ENCODE measurements at places on chromosomes 1 and 21. TPM values are rescaled to one million over a fixed set of nuclear protein-coding genes. Genes with fewer than 3 reads are reported as not detected.

Gene TMEM52
- 0.28 TPM for total RNA-seq

- no peak for DNase-seq
- H3K4me3 ChIP-seq: no peak overlapping the region
- H3K27me3 ChIP-seq: no peaks in the 10 kb centered on the region
- H3K4me1 ChIP-seq: no peaks in the 10 kb centered on the region
- no peaks in the 10 kb centered on the region for H3K36me3 ChIP-seq
Measured at GRCh38 chr1:230568008-230568407, 74.3 kb upstream of the COG2 start.

DNA sequence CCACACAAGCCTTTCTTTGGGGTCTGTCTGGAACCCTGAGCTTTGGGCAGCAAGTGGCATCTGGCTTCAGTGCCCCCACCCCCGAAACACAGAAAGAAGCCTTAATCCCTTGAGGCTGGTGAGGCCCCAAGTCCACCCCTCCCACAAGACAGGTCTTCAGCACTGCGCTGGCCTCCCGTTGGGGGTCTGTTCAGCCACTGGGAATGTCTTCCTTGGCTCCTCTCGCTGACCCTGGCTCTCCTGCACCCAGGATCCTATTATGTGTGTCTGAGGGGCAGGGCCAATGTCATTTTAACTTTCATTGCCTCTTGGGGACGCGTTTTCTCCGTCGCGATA is 26.9 kb downstream of the ATP8B2 start:
- peaks cover 30% of the 10 kb centered on the region for H3K4me1 ChIP-seq
- peak overlapping the region; percentile 32 for H3K4me3 ChIP-seq
- DNase-seq: no peak
- H3K36me3 ChIP-seq: peaks cover 17% of the 10 kb centered on the region
- peaks cover 29% of the 10 kb centered on the region for H3K27me3 ChIP-seq

- H3K4me3 ChIP-seq: no peak overlapping the region
- no peak for DNase-seq
- no peaks in the 10 kb centered on the region for H3K36me3 ChIP-seq
- no peaks in the 10 kb centered on the region for H3K27me3 ChIP-seq
Measured at GRCh38 chr1:118395430-118395991, 210.5 kb upstream of the SPAG17 start.

DNA sequence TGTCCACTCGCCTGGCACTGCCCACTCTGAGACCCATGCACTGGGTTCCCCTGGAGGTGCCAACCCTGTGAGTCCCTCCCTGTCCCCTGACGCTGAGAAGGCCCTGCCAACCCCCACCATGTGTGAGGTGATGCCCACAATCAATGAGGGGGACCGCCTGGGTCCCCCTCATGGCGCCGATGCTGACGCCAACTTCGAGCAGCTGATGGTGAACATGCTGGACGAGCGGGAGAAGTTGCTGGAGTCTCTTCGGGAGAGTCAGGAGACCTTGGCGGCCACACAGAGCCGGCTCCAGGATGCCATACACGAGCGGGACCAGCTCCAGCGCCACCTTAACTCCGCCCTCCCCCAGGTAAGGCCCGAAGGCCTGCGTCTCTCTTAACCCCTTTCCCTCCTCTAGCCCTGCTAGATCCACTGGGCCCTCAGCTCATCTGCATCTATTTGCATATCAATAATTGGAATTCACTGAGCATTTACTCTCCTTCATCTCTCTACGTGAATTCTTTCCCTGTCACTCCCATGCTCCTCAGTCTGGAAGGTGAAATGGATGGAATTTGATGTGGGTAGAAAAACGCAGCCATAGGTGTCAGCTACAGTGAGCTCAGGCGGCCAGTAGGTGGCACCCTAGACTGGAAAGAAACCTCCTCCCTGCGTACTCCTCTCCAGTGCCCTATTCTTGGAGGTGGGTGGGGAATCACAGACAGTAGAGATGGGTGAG is 12.8 kb downstream of the PPFIA4 start:
- no peaks in the 10 kb centered on the region for H3K4me1 ChIP-seq
- peaks cover 14% of the 10 kb centered on the region for H3K27me3 ChIP-seq

DNA sequence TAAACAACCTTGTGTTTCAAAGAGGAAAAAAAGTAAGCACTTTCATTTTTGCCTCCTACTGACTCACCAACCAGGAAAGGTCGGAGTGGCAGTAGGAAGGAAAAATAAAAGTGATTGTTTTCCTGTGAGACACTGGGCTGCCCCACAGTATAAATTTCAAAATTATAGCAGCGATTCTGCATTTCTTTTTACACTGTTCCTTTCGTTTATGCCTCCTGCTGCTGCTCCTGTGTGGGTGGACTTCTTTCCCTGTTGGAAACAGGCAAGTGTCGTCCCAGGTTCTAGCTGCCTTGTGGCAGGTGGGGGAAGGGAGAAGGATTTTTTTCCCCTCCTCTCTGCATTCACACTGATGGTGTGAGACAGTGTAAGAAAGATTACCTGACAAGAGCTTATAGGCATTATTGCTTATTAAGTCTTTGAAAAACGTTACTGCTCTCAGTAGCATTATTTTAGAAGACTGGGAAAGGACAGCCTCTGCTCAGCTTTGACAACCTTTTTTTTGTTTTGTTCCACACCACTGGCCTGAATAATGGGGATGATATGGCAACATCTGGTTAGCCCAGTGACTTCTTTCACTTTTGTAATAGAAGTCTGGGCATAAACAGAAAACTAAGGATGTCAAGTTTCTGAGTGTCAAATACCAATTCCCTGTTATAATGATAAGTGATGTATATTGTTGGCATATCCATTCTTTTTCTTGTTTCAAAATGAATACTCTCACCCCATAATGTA is 77.9 kb downstream of the NEK7 start:
- peaks cover 9% of the 10 kb centered on the region for H3K36me3 ChIP-seq
- H3K27ac ChIP-seq: no peak overlapping the region
- no peaks in the 10 kb centered on the region for H3K27me3 ChIP-seq
- DNase-seq: no peak

- no peak overlapping the region for H3K4me3 ChIP-seq
- DNase-seq: no peak
- no peaks in the 10 kb centered on the region for H3K4me1 ChIP-seq
- H3K27me3 ChIP-seq: peaks cover 24% of the 10 kb centered on the region
Measured at GRCh38 chr1:157196245-157196543, 58.0 kb upstream of the ETV3 start.

DNA sequence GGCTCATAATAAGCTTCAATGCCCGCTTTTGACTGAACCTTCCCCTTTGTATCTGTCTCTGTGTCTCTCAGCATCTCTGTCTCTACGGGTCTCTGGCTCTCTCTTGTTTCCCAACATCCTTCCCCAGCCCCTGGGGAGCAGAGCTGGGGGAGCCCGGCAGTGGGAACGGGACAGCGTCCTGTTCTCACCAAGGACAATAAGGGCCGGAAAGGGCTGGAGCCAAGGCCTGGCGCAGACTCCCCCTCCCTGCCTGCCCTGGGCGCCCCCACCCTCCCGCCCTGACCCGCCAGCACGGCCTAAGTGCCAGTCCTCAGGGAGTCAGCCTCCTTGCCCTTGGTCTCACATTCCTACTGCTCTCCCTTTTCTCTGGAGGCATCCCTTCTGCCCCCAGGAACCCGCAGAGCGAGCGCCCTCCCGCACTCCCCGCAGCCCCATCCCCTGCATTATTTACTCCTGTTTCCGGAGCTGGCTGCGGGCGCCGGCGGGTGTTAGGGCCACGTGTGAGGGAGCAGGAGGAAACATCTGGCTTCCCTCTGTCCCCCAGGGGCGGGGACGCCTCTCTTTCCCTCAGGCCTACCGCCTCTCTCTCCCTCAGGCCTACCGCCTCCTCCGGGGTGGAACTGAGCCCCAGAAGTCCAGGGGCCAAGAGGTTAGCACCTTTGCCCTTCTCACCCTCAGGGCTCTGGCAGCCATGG is 6.5 kb downstream of the KRTCAP2 start:
- peaks cover 9% of the 10 kb centered on the region for H3K27me3 ChIP-seq
- H3K27ac ChIP-seq: peak overlapping the region; percentile 58
- no peak overlapping the region for H3K4me3 ChIP-seq
- no peak for DNase-seq

DNA sequence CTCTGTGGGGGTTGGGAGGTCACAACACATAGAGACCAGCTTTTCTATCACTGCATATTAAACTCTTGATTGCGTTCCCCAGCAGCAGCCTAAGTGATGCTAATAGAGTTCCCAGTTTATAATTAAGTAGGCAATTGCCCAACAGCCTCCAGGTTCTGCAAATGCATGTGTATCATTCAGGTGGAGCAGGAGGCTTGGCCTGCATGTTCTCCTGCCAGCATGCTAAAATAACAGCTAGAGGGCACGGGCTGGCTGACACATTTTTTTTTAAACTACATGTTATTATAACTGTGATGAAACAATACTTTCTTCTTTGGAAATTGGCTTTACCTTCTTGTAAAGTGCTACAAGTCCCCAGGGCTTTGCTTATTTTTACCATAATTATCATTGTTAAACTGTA is 10.4 kb downstream of the TCHH start:
- H3K27me3 ChIP-seq: peaks cover 41% of the 10 kb centered on the region
- peaks cover 3% of the 10 kb centered on the region for H3K4me1 ChIP-seq
- no peaks in the 10 kb centered on the region for H3K36me3 ChIP-seq
- no peak overlapping the region for H3K4me3 ChIP-seq
- H3K27ac ChIP-seq: no peak overlapping the region
- DNase-seq: no peak

- H3K36me3 ChIP-seq: peaks cover 4% of the 10 kb centered on the region
- no peak overlapping the region for H3K4me3 ChIP-seq
- H3K27me3 ChIP-seq: peaks cover 58% of the 10 kb centered on the region
- DNase-seq: no peak
- peaks cover 1% of the 10 kb centered on the region for H3K4me1 ChIP-seq
Measured at GRCh38 chr1:154994591-154994990, 1.2 kb downstream of the LENEP start.

DNA sequence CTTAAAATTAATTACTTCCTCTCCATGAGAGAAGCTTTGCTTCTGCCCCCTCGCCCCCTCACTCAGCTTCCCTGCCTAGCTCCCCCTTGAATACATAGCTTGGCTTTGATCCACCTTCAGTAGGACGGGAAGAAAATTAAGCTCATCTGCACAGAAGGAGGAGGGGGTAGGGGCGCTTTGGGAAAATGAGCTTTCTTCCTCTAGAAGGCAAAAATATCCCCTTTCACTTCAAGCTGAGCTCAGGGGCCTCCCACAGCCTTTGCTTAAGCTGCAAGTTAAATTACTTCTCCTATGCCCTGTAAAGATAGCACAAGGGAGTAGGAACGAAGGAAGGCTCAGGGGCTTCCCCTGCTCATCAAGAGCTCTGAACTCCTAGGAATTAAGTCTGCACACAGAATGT is 65.2 kb upstream of the GOLT1A start:
- H3K27me3 ChIP-seq: peaks cover 8% of the 10 kb centered on the region
- no peaks in the 10 kb centered on the region for H3K36me3 ChIP-seq
- H3K4me3 ChIP-seq: no peak overlapping the region
- H3K4me1 ChIP-seq: no peaks in the 10 kb centered on the region
- no peak overlapping the region for H3K27ac ChIP-seq

DNA sequence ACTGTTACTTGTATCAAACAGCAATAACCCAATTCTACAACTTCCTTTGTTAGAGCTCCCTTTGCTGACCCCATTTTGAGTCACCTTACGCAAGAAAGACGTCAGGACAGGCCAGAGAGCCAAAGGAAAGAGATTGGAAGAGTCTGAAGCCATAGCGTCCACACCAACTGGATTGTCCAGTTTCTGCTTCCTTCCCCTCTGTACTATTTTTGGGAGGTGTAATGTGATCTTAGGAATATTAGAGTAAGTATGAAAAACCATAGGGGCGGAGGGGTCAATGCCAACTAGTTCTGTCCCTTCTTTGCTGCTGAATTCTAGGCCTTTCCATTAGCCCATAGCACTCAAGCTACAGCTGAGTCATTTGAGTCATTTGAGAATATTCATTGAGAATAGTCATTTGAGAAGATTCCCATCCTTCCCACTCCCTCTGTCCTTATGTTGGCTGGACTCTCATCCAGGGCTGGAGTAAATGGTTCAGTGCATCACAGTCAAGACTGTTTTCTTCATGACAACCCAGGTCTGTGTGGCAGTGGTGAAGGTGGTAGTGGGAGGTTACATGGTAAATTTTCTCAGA is 14.8 kb upstream of the NFIA start:
- H3K36me3 ChIP-seq: no peaks in the 10 kb centered on the region
- H3K4me1 ChIP-seq: no peaks in the 10 kb centered on the region
- no peak overlapping the region for H3K4me3 ChIP-seq
- DNase-seq: no peak
- no peak overlapping the region for H3K27ac ChIP-seq

Data from thymus (tissue), 14 donors.